ENCODE measurements at places on chromosomes 2 and 18.

- DNase-seq = no peak
Measured at GRCh38 chr2:120625865-120626560, 109.7 kb upstream of the GLI2 start.

DNA sequence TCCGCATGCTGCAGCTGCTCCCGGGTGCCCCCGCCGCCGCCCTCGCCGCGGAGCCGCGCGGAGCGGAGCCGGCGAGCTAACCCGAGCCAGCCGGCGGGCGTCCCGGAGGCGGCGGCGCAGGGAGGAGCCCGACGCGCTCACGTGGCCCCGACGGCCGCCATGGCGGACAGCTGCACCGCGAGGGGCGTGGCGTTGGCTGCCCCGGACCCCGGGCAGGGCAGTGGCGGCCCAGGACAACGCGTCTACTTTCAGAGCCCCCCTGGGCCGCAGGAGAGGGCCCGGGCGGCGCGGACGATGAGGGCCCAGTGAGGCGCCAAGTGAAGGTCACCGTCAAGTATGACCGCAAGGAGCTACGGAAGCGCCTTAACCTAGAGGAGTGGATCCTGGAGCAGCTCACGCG is 30.0 kb upstream of the CCNYL1 start:
- DNase-seq = no peak

GRCh38 chr2:28168376-28168775 is 224.3 kb upstream of the FOSL2 start:
- DNase-seq = no peak

DNA sequence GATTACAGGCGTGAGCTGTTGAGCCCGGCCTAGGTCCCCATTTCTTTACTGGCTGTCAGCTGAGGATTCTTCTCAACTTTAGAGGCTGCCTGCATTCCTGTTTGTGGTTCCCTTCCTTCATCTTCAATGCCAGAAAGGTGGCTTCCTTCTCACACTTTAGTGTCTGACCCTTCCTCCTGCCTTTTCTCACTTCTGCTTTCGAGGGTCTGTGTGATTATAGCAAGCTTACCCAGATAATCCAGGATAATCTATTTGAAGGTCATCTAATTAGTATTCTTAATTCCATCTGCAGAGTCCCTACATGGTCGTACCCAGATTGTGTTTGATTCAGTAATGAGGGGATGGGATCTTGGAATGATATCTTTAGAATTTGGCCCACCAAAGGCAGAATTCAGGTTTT is 157.4 kb downstream of the TANC1 start:
- no peak for DNase-seq

DNA sequence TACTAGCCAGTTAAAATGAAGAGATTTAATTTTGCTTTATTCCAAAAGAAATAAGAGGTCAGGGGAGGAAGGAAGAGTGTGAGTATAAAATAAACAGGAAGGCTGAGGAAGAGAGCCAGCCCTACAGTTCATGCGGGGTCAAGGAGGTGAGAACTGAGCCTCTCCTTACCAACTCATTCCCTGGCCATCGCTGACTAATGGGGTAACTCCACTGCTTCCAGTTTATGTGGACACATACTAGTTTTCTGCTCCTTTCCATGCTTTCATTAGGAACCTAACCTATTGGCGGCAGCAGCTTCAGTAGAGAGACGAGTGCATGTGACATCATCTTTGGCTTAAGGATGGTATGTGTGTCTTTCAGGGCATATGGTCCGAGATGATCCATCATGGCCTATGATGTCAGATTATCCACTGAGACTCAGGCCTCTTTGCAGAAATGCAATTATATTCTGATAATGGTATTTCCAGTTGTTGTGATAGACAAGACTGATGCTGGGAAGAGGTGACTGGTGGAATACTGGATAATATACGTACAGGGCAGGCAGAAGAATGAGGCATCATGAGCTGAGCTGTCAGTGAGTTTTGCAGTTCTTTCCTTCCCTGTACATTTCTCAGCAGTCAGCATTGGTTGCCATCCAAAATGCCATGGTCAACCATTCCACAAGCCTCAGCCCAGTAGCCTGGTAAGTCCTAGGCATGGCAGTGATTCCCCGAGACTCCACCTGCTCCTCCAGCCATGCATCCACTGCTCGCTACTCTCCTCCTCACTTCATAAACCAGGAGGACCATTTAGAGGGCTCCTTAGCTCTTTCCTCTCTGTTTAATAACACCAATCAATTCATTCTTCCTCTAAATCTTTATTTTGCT is 184.6 kb upstream of the OSR1 start:
- DNase-seq = no peak

DNA sequence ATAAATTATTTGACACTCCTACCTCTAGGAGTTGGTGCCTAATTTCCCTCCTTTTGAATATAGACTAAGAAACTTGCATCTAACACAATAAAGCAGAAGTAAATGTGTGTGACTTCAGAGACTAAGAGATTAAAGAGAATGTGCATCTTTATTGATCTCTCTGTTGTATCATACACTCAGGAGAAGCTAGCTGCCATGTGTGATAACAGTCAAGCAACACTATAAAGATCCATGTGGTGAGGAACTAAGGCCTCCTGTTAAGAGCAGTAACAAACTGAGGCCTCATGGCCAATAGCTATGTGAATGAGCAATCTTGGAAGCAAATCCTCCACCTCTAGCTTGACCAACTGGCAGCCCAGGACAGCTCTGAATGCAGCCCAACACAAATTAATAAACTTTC is 3.4 kb downstream of the FANCL start:
- DNase-seq = no peak

DNA sequence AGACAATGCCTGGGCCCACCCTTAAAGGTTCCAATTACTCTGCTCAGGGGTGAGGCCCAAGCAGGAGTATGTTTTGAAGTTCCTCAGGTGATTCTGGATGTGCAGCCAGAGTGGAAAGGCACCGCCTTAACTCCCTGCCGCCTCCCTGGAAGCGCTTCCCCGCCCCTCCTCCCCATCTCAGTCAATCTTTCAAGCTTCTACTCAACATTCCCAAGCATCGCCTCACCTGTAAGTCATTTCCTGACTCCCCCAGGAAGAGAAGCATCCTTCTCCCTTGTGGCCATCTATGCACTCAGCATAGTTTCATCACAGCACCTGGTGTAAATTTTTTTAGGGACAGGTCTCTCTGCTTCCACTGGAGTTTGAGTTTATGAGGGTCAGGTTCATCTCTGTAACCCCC is 67.5 kb downstream of the MYL12B start:
- no peak for DNase-seq

DNA sequence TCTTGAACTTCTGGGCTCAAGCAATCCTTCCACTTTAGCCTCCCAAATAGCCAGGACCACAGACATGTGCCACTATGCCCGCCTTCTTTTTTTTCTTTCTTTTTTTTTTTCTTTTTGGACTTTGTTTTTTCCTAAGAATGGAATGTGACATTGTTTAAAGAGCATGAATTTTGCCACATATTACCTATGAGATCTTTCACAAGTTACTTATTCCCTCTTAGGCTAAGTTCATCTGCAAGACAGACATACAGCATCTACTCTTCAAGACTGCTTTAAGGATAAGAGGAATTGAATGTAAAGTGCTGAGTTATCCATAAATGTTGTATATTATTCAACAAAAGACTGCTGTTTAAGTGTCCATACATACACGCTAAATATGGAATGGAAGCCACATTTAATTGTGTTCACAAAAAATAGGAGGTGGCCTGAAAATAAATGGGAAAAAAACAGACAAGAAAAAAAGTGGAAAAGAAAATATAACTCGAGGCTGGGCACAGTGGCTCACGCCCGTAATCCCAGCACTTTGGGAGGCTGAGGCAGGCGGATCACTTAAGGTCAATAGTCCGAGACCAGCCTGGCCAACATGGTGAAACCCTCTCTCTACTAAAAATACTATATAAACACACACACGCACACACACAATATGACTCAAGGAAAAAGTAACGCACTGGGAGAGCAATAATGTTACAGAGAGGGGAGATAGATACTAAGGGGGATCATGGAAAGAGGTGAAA is 3.2 kb upstream of the PPM1G start:
- no peak for DNase-seq

GRCh38 chr18:50183556-50183955 is 11.4 kb downstream of the MYO5B start:
- DNase-seq = no peak

Data from stimulated activated CD4-positive, alpha-beta T cell treated with anti-CD3 and anti-CD28 coated beads, Interleukin-1b, Interleukin-23, amount 100 ng/mL, for 24 hours (primary cell).